Fibroblast of skin of left biceps (primary cell): ENCODE measurements at places on chromosomes 12 and 14.

DNA sequence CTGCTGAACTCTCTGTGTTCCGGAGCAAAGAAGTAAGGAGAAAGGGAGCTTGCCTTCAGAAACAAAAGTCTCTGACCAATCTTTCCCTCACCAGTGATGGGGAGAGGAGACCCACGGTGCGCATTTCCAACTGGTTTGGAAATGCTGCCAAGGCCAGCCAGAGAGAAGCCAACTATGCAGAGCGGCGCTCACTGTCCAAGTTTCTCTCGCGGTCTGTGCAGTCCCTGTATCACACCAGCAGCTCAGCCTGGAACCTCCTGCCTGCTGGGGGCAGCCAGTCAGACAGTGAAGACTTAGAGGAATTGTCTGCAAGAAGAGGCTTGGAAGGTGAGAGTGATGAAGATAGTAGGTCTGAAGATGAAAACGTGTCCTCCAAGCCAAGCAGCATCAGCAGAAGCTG lies 206.2 kb downstream of the NAV3 start:
- DNase-seq = no peak

- no peak for DNase-seq
Measured at GRCh38 chr12:110965574-110965973, 45.2 kb upstream of the MYL2 start.

DNA sequence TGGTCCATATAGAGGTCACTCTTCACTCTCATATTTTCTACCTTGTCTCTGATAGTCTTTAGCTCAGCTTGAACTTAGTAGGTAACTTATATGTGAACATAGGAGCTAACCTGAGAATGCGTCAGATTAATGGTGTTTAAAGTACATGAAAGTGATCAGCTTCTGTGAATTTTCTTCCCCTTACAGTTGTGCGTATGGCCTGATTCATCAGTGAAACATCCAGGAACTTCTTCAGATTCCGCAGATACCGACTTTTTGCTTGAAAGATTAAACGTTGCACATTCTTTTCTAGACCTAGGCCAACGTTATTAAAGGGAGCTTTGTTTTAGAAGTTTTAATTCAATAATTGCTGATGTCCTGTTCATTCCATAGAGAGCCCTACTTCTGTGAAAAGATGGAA lies 1945.1 kb upstream of the SEL1L start:
- no peak for DNase-seq

- no peak for DNase-seq
Measured at GRCh38 chr12:130743606-130744005, 27.5 kb upstream of the RIMBP2 start.

DNA sequence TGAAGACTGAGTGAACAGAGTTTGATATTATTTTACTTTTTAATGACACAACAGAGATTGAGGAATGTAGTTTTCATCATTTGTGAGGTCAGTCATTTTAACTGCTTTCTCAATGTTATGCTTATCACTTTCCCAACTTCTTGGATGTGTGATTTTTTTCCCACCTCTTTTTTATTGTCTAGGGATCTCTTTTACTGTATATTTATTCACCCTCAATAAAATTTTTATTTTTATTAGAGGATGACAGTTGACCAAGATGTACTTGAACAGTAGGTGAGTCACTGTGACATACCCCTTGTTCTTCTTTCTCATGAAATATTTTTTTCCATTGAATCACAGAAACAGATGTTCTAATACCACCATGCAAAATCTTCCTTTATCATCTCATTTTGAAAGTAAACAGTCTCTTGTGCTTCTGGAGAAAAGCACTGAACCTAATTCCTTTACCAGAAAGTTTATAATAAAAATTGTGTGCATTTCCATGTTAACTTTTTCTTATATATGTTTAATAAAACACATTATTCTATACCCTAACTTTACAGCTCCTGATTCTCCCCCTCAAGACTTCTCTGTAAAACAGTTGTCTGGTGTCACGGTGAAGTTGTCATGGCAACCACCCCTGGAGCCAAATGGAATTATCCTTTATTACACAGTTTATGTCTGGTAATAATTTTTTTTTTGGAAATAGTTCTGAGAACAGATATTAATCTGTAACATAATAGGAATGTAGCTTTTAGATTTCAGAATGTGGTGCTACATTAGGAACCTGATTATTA lies 65.9 kb downstream of the PTPRQ start:
- DNase-seq = peak; percentile 40

- no peak for DNase-seq
Measured at GRCh38 chr14:100539766-100540140, 47.5 kb downstream of the BEGAIN start.

- DNase-seq = no peak
Measured at GRCh38 chr12:57529831-57530230, 7.2 kb downstream of the MBD6 start.
